ENCODE measurements at places on chromosomes 11 and 22. TPM values are rescaled to one million over a fixed set of nuclear protein-coding genes. Genes with fewer than 3 reads are reported as not detected.

DNA sequence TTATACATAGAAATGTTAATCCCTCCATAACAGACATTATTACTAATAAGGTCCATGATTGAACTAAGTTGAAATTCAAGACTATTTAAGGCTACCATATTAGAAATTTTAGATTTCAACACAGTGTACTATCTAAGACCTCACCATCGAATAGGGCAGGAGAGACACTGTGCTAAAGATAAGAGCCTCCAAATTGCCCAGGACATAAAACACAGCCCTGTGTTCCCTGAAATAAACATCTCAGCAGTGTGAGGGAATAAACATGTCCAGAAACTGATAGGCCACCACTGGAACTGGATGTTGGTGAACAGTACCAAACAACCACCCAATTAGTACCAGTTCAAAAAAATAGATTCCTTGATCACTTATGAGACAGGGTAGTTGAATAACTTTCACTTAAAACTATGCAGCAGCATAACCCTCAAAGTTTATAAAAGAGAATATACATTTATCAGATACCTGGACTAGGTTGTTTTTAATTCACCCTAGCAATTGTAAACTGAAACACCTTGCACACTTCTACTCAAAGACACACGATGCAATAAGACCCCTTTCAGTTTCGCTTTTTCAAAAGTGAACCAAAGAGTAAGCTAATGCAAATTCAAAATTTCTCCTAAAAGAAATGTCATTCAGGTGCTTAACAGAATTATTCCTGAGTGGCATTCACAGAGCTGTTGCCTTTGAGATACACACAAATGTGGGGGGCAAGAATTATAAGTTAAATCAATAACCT, 34.3 kb downstream of the USP28 start:
- no peak for DNase-seq

- DNase-seq = no peak
Observed at GRCh38 chr11:21911061-21911460, 281.8 kb upstream of the ANO5 start.

GRCh38 chr11:83401506-83402225, 115.5 kb upstream of the CCDC90B start:
- DNase-seq = no peak

The CSNK1E gene
- 162 TPM for polyA plus RNA-seq

Measured in brain (organoid and tissue), 16 donors.